Neuronal stem cell (in vitro differentiated cells): ENCODE measurements at places on chromosomes 5 and 9.

DNA sequence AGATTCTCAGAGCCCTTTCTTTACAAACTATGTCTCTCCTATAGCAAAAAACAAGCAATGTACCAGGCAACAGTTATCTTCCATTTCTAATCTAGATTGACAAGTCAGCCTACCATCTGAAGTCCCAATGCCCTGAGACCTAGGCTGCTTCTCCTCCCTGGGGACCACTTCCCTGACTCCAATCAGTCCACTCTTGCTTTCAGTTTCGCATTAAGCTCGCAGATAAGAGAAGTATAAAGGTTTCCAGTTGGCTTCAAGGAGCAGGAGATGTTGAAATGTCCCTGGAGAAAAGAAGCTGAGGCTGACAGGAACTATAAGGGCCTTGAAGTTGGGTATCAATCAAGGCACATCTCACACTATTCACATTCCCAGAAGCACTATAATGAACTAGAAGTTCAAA, 32.3 kb downstream of the ERP44 start:
- DNase-seq, result no peak

DNA sequence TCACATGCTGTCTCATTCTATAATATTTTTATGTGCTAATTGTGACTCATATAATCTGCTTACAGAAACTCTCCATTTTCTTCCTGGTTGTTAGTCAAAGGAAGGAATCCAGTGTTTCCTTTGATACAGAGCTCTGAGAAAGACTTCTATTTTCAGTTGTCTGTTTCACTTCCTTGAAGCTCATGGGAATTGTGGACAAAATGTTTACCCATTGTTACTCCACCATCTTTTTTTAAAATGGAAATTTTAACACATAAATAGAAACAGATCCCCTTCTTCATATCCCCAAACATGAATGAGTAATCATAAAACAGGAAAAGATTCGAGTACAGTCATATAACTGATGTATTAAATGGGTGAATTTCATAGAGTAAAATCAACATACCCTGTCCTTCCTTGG, 42.0 kb upstream of the KCNN2 start:
- no peak for DNase-seq

DNA sequence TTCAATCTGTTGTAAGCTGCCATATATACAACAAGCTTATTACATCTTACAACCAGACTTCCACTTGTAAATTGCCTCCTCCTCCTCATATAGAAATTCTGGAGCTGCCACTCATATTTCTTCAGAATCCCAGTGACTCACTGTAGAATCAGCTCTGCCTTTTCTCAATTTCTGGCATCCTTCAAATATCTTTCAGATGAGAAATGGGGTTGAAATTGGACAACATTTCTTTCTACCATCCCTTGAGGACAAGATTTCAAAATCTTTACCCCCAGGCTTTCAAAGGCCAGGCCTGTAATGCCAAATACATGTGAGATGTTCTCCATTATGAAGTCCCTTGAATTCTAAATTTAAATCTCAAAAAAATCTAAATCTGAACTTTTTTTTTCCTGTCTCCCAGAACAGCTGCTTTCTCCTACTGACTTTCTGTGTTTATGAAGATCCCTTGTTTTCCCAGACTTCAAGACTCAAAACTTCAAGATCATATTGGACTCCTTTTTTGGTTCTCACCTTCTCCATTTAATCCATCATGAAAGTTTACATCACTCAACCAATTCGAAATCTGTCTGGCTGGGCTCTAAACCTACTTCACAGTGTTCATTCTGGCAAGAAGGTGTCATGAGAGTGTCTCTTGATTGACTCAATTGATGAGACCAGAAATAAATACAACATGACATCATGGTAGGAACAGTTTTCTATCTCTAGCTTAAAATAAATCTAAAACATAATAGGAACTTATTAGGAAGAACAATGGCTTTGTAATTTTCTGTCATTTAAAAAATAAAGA, 109.8 kb downstream of the HMHB1 start:
- no peak for DNase-seq

GRCh38 chr5:73985145-73985544, 359.1 kb downstream of the ARHGEF28 start:
- no peak for DNase-seq

DNA sequence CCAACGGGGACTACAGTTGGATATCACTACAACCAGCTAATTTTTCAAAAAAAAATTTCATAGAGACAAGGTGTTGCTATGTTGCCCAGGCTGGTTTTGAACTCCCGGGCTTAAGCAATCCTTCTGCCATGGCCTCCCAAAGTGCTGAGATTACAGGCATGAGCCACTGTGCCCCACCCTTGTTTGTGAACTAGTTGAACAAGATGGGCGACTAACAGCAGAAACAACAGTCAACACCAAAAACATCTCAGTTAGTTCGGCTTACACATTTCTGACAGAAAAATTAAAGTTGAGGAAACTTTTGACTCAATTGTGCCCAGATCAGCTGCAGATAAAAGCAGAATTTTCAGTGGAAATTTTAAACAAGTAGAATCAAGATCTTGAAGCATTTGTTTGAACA, 470.1 kb downstream of the TLE4 start:
- no peak for DNase-seq
